ENCODE measurements at places on chromosomes 11 and 22.

DNA sequence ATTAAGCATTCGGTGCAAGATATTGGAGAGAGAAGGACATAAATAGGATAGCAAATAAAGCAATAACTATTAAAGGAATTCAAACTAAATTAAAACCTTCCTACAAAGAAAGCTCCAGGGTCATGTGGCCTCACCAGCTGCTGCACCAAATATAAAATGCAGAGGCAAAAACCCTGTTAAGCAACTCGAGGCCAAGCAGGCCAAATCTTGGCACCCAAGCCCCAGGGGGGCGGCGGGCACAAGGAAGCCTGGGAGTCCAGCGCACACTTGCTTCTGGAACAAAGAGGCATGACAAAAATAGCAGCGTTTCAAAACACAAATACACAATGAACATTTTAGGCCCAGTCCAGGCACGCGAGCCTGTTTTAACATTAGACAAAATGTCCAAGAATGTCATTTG lies 20.8 kb downstream of the KRTAP5-6 start:
- DNase-seq, result no peak

DNA sequence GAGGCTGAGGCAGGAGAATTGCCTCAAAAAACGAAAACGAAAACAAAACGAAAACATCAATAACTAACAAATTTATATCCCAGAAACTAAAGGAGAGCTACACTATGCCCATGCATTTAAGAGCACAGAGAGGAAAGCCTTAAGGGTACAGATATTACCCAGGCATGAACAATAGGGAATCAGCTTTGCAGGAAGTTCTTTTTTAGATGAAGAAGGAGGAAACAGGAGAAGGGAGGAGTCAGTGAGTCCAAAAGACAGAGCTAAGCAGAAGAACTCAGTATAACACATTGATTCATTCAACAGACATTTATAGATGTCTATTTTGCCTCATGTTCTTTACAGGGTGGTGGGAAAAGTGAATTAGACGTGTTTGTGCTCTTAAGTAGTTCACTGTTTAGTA lies 8.3 kb downstream of the MRPL17 start:
- no peak for DNase-seq

- DNase-seq, result no peak
Observed at GRCh38 chr11:68438658-68439259, 21.8 kb upstream of the PPP6R3 start.

DNA sequence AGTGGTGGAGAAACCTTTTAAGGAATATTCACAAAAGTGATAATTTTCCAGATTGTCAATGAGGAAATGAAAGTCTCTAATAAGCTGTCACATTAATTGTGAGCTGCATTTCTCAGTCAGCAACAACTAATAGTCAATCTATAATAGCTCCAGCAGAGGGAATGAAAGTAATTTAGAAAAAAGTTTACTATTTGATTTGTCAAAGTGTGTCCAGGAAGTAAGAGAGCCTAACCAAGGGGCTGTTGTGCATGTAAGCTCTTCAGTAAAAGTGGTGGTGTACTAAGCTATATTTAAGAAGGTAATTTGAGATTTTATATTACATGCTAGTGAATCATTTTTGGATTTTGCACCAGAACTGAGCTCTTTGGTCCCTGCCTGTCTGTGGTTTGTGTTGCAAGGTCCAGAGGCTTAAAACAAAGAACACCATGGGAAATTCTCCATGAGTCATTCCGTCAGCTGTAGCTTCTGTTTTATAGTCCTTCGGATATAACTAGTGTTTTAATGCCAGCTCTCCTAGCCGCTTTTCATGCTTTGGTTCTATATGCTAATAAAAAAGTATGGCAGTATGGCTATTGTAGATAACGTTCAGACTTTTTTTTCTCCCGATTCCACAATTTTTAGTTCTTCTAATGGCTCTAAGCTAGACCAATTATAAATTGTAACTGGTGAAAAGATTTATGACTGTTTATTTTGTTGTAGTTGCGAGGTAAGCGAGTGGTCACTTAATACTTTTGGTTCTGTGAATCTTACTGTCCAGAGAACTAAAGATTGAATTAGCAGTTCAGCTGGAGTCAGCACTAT lies 64.6 kb downstream of the ARHGEF12 start:
- no peak for DNase-seq

- DNase-seq, result no peak
Observed at GRCh38 chr22:46596819-46597218, 23.4 kb upstream of the GRAMD4 start.

GRCh38 chr11:69911310-69912160 lies 92.3 kb upstream of the FGF3 start:
- DNase-seq, result no peak
